Astrocyte (in vitro differentiated cells and primary cell): ENCODE measurements at places on chromosomes 7 and 10. TPM values are rescaled to one million over a fixed set of nuclear protein-coding genes. Genes with fewer than 3 reads are reported as not detected.

DNA sequence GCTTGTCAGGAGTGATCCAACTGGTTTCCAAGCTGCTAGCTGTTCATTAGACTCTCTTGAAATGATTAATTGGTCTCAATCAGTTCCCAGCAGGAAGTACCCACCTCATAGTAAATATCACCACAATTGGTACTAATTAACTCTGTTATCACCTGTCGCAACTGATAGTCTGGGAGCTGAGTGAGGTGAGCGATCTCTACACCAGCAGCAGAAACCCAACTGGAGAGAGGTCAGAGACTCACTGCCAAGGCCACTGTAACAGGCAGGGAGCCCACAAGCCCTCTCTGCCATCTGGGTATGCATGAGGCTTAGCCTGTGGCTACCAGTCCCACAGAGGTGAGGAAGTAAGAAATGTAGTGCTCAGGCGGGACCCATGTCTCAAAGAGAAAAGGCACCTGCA lies 245.5 kb downstream of the DYNC1I1 start:
- no peak for DNase-seq

GRCh38 chr10:2205406-2205805 lies 468.1 kb upstream of the ADARB2 start:
- DNase-seq: no peak

The CRPPA gene
- total RNA-seq: 3.6 and 3.9 TPM in 2 replicates

- DNase-seq: no peak
Measured at GRCh38 chr7:92313055-92313454, 67.3 kb downstream of the ANKIB1 start.

- DNase-seq: no peak
Measured at GRCh38 chr7:98205162-98205845, 5.9 kb upstream of the BHLHA15 start.

- DNase-seq: no peak
Measured at GRCh38 chr7:949021-949934, 5.2 kb downstream of the ADAP1 start.

The ZNF804B gene
- total RNA-seq: not detected in 2 replicates

DNA sequence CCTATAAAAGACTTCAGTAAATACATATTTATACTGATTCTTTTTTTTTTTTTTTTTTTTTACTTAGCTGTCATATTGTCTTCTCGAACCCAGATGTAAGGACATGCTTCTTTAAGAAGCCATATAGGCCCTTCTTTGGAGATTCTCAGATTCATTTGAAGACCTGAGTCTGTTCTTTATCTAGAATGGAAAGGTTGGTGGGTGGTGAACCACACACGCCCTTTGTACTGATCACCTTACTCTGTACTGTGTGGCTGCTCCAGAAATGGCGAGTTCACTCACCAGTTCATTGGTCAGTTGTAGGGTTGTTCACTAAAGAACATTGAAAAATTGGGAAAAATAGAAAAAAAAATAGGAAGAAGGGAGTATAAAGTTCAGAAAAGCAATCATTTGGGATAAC lies 32.5 kb downstream of the LANCL2 start:
- no peak for DNase-seq

- DNase-seq: no peak
Measured at GRCh38 chr7:54955696-54956420, 63.0 kb upstream of the EGFR start.

DNA sequence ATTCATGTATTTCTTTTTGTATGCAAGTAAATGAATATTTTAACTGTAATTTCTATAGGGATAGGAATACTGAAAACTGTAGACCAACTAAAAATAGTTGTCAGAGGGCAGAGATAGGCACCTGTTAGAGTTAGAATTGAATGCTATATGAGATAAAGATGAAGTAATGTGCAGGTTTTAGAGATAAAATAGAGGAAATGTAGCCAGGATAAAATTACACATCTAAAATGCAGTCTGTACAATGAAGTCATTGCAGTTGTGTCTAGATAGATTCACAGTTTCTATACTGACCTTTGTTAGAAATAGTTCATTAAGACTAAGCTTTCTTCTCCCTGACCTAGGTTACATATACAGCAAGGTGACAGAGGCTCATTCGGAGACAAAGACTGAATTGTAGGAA lies 46.2 kb downstream of the SMNDC1 start:
- DNase-seq: no peak

The HOXA6 gene
- total RNA-seq: not detected in 2 replicates

GRCh38 chr10:50437248-50437647 lies 185.9 kb upstream of the ASAH2 start:
- no peak for DNase-seq
